Vagina (tissue), 2 donors: ENCODE measurements at places on chromosomes 3 and 15.

- DNase-seq = no peak
Observed at GRCh38 chr3:124653071-124653796, 77.0 kb upstream of the UMPS start.

DNA sequence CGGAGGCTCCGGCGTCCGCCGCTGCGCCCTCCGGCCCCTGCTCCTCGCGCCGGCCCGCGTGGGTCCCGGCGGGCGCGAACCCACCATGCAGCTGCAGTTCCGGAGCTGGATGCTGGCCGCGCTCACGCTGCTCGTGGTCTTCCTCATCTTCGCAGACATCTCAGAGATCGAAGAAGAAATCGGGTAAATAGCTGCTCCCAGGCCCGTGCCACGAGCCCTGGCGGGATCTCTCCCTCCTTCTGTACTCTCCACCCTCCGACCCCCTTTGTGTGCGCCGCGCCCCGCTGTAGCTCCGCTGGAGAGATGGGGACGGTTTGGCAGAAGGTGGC, 263 bp downstream of the ST8SIA2 start:
- no peak for DNase-seq

DNA sequence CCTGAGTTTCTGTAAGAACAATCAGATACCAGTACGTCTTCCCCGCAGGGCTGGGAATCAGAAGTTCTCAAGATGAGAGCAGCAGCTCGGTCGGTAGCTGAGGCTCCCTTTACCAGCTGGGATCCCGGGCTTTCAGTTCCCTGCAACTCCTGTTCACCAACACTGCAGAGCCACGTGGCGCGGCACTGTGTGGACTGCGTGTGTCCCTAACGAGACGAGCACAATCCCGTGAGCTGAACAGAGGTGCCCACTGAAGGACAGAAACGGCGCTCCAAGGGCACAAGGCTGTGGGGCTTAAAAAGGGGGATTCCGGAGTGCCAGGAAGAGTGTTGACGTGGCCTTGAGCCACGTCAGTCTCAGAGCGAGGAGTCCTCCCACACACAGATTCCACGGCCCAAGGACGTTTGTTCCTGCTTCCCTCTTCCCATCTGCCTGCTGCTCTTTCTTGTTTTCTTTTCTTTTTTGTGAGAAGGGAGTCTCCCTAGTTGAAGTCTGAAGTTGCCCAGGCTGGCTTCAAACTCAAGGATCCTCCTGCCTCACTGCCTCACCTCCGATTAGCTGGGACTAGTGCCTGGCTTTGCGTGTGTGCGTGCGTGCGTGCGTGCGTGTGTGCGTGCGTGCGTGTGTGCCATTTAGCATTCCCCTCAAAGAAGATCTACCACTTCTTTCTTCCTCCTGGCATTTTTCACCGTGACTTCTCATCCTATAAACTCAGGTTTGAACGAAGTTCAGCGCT, 37.1 kb upstream of the RPL35A start:
- no peak for DNase-seq

DNA sequence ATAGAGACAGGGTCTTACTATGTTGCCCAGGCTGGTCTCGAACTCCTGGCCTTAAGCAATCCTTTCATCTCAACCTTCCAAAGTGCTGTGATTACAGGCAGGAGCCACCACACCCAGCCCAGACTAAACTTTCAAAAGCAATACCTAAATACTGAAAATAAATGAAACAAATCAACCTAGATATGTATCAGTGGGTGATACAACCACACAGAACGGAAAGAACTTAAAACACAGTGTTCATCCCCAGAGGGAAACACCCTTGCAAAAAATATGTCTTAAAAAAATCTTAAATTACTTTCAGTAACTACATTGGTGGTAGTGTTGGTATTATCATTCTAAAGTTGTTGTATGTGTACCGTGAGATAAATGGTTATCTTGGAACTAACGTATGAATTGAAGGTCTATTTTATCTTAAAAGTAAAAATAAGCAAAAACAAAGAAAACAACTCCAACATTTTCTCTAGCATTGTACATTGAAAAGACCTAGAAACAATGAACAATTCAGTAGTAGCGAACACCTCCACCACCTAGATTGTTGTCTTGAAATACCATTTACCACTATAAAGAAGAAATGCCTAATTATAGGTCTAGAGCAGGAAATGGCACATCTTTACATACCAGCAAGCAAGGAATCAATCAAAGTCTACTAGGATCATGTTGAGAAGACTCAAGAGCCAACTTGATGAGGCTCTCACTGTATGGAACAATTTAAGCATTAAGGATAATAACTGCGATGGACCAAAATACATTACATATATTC, 24.7 kb downstream of the SLTM start:
- DNase-seq = no peak

DNA sequence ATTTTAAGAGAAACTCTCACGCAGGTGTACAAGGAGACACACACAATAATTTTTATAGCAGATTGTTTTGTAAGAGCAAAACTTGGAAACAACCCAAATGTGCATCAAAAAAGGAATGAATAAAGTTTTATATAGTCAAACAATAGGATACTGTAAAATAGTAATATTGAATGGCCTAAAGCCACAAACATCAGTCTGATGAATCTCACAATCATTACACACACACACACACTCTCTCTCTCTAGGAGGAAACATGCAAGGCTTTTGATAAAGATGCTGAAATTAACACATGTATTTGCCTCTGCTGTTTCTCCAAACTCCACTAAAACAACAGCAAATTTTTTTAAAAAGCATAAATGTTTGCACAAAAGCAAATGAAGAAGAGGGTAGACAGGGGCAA, 37.3 kb downstream of the ADIPOQ start:
- DNase-seq = no peak

GRCh38 chr15:85555875-85556617, 175.6 kb downstream of the AKAP13 start:
- no peak for DNase-seq

- DNase-seq = no peak
Observed at GRCh38 chr3:160686955-160687535, 10.1 kb downstream of the ARL14 start.

DNA sequence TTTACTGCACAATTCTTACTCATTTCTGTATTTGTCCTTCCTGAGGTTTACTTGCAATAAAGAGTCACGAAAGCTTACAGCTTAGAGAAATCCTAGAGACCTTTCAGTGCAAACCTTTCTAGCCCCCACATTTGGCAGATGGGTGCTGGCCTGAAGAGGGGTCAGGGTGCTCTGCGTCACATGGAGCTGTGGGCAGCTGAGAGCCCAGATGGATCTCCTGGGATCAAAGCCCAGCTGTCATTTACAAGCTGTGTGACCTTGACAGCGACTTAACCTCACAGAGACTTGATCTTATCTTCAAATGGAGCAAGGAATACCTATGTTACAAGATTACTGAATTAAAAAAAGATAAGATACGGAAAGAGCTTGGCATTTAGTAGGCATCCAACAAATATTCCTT, 24.0 kb upstream of the RAF1 start:
- no peak for DNase-seq

GRCh38 chr3:24419067-24419791, 75.4 kb downstream of the THRB start:
- no peak for DNase-seq

DNA sequence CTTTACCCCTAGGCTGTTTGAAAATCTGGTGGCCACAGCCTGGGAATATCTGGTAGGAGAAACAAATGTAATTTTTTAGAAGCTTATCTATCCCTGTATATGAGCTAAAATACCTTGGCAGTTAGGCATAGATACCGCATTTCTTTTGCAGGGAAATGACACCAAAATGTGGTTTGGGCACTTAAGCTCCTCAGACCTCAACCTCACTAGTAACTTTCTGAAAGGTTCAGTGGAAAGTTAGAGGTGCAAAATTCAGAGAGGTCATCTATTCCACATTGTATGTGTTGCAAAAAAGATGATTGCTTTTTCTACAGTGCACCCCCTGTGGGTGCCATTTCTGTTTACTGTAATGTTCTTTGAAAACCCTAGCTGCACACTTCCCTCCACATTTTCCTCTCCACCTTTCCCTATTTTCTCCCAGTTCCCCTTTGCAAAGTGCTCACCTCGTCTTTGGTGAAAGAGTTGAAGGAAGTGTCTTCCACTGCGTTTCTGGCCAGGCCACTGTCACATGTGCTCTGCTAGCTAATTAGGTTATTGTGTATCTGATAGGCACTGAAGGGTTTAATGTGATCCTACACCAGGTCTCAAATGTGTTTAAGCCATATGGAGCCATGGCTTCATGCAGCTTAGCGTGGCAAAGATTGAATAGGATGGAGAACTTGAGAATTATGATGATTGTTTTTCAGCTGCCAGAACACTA, 1.3 kb downstream of the SACM1L start:
- DNase-seq = no peak

- DNase-seq = no peak
Observed at GRCh38 chr3:37694284-37694675, 167.4 kb upstream of the CTDSPL start.

- no peak for DNase-seq
Observed at GRCh38 chr3:143240886-143241285, 121.3 kb downstream of the CHST2 start.

- DNase-seq = no peak
Observed at GRCh38 chr3:197186887-197187588, 111.4 kb downstream of the DLG1 start.

DNA sequence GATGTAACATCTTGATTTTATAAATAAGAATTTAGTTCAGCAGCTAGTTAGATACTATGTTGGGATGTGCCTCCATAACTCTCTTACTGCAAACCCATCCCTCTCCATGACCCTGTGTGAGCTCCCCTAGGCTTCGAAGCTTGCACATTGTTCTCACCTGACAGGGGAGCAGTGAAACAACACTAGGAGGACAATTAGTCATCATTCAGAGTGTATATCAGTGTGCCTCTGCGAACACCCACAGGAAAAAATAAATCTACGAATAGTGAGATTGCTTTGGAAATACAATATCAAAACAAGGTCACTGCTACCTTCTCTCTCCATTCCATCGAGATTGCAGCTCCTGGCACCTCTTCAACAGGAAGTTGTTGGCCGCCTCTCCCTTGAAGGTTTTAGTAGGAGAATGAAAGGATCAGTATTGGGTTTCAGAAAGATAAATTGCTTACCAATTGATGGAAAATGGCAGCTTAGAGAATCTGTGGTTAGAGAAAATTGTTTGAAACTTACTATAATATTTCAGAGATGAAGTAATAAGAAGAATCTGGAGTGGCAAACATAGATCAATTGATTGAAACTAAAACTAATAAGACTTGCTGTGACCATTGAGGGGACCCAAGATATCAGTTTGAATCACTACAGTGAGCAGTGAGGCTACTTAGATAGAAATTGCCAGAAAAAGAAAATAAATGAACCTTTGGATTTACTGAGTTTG, 103.2 kb downstream of the CHL1 start:
- DNase-seq = no peak

- DNase-seq = no peak
Observed at GRCh38 chr15:37019479-37020433, 80.6 kb downstream of the MEIS2 start.

DNA sequence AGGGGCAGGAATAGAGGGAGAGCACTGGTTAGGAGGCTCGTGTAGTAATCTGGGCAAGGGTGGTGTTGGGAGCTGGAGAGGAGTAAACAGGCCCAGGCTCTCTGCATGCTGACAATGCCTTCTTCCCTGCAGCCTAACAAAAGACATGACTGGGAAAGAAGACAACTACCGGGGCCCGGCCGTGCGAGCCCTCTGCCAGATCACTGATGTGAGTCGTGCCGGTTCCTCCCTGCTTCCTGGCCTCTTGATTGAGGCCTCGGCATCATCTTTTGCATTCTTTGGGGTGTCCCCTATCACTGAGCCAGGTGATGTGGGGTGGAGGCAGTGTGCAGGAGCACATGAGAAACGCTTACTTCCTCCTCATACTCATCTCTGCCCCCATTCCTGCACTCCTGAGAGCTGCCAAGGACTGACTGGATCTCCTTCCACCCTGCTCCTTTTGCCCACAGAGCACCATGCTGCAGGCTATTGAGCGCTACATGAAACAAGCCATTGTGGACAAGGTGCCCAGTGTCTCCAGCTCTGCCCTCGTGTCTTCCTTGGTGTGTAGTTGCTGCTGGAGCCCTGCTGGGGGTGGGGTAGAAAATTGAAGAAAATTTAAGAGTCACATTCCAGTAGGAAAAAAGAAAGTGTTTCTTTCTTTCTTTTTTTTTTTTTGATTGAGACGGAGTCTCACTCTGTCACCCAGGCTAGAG, 5.3 kb downstream of the COPG1 start:
- no peak for DNase-seq

- DNase-seq = no peak
Observed at GRCh38 chr3:115930922-115931321, 307.6 kb downstream of the GAP43 start.

GRCh38 chr3:115602194-115602593, 21.1 kb upstream of the GAP43 start:
- no peak for DNase-seq

DNA sequence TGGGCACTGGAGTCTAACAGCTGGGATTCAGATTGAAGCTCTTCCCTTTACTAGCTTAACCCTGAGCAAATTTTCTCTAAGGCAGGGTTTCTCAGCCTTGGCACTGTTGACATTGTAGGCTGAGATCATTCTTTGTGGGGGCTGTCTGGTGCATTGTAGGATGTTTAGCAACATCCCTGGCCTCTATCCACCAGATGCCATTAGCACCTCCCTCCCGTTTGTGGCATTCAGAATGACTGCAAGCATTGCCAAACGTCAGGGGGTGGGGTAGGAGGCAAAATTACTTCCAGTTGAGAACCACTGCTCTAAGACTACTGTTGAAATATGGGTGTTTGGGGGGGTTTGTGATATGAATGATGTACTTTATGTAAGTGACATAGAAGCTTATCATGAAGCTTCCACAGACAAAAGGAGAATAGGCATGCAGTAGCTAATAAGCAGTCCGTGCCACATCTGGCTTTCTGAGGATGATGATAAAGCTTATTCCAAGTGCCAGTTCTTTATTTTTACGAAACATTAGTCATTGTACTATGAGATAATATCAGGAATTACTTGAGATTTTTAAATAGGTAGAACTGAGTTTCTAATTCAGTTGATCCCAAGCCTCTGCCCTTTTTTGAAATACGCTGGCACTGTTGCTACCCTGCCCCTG, 39.3 kb downstream of the NKIRAS1 start:
- no peak for DNase-seq

- no peak for DNase-seq
Observed at GRCh38 chr15:67063689-67064606, 1.5 kb upstream of the SMAD3 start.
